Caudate nucleus (tissue), 63 donors: ENCODE measurements at places on chromosomes 5 and 9.

GRCh38 chr9:134560654-134561053 lies 80.9 kb upstream of the COL5A1 start:
- no peak for DNase-seq

GRCh38 chr5:169011451-169011850 lies 289.5 kb downstream of the SLIT3 start:
- no peak for DNase-seq

GRCh38 chr9:89865357-89865756 lies 260.5 kb downstream of the GADD45G start:
- no peak for DNase-seq

DNA sequence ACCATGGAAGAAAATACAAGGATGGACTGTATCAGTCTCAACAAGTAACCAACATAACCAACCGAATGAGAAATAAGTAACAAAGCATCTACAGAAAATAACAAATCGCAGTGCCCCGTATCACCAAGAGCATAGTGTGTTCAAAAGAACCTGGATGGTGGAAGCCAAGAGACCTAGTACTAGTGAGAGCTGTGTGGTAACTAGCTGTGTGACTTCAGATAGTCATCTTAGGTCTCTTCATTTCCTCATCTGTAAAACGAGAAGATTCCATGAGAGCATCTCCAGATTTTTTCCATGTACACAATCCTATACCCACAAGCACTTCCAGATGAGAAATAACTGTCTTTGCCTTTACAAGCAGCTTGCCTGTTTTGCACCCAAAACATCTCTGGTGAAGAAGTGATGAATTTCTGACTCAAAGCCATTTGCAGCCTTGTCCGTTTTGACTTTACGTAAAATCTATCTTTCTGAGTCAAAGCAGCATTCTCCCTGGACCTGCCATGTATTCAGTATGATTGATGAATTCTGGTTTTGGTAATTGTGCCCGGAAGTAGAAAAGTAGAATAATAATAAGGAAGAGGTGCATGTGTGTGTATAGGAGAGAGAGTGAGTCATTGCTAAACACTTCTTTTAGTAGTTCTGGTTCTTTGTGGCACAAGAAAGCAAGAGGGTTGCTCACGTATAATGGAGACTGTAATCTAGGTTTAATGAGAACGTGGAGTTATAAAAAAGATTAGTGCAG lies 41.0 kb downstream of the AOPEP start:
- DNase-seq, result no peak
